Iris pigment epithelial cell (primary cell): ENCODE measurements at places on chromosomes 1 and 21.
A peak's percentile ranks its signal among the peaks of the same experiment; 100 is the strongest.

DNA sequence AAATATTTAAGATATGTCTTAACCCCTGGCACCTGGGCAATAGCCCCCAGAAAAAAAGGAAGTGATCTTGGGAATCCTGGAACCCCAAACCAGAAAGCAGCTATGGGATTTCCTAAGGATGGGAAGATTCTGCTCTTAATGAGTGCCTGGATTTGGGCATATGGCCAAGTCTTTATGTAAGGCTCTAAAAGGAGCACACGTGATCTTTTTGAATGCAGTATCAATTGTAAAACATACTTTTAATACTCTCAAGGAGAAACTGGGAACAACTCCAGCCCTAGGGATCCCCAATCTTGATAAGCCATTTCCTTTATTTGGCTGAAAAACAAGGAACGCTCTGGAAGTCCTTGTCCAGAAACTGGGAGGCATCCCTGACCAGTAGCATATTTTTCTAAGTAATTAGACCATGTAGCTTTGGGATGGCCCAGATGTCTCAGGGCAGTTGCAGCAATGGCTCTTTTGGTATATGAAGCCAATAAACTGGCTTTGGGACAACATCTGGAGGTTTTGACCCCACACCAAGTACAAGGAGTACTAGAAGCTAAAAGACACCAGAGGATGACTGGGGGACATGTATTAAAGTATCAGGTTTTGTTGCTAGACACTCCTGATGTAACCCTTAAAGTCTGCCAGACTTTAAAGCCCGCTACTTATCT is 80.9 kb upstream of the KIAA0040 start:
- DNase-seq = no peak

DNA sequence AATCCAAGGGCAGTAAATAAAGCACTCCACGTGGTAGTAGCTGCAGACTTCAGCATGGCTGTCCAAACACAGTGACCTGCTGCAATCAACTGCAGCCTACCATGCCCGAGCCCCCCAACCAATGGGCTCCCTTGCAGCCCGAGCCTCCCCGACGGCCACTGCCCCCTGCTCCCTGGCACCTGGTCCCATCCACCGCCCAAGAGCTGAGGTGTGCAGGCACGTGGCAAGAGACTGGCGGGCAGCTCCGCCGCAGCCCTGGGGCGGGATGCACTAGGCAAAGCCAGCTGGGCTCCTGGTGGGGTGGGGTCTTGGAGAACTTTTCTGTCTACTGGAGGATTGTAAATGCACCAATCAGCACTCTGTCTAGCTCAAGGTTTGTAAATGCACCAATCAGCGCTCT is 57.6 kb upstream of the RGS2 start:
- no peak for DNase-seq

DNA sequence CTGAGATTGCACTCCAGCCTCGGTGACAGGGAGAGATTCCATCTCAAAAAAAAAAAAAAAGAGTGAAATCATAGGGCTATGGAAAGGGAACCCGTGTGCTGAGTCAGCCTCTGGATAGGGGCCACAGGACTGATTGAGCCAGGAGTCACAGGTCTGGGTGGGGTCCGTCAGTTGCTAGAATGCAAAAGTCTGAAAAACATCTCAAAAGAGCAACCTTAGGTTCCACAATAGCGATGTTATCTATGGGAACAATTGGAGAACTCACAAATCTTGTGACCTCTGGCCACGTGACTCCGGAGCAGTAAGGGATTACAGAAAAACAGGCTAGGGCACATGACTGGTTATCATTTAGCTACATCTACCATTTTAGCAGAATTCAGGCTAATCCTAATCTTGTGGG is 32.8 kb upstream of the GREM2 start:
- no peak for DNase-seq

GRCh38 chr21:34743831-34744230 is 75.0 kb downstream of the CLIC6 start:
- peak; percentile 59 for DNase-seq

DNA sequence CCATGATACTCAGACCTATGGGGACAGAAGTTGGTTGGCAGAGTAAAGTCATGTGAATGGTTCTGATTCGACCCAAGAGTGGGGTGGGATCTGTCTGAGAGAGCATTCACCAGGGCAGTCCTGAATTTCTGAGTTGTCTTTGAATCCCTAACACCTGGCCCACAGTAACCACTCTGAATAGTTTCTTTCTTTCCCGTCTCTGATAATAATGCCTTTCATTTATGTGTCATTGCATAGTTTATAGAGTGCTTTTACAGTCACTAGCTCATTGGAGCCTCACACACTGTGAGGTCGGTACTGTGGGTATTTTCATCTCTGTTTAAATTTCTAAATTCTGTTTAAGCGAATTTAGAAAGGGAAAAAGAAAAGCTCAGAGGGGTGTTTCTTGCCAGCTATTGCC is 147.1 kb downstream of the C1orf21 start:
- DNase-seq = no peak

DNA sequence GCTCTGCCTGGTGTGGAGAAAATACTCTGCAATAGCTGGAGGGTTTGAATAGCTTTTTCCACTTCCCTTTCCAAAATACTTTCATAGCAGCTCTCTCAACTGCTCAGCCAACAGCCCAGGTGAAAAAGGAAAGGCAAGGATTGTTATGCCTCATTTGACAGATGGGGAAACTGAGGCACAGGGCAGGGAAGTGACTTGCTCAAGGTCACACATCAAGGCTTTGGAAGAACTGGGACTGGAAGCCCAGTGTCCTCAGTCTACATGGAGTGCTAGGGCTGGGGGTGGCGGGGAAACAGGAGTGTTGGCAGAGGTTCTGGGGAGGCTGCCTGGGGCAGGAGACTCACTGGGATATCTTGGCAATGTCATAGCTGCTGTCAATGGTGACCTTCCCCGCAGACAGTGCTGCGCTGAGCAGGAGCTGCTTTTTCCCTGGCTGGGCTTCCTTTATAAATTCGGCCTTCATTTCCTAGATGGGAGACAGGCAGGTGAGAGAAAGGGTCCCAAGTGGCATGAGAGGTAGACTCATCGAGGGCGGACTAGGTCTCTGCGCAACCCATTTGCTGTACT is 4.0 kb downstream of the CHI3L1 start:
- no peak for DNase-seq

DNA sequence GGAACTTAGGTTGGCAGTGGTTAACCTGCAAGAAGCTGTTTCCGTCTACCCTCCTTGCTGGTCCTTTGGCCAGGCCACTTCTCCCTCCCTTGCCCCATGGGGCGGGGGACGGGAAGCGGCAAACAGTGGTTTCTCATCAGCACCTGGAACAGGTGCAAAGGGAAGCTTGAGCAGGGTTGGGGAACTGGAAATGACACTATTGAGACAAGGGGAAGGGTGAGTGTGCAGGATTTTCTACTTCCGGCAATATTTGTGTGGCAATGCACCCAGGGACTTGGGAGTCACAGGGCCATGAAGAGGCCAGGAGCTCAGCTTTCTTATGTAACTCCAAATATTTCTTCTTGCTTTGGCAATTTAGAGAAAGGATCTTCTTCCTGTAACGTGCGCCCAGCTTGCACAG is 29.0 kb upstream of the SARS1 start:
- no peak for DNase-seq

DNA sequence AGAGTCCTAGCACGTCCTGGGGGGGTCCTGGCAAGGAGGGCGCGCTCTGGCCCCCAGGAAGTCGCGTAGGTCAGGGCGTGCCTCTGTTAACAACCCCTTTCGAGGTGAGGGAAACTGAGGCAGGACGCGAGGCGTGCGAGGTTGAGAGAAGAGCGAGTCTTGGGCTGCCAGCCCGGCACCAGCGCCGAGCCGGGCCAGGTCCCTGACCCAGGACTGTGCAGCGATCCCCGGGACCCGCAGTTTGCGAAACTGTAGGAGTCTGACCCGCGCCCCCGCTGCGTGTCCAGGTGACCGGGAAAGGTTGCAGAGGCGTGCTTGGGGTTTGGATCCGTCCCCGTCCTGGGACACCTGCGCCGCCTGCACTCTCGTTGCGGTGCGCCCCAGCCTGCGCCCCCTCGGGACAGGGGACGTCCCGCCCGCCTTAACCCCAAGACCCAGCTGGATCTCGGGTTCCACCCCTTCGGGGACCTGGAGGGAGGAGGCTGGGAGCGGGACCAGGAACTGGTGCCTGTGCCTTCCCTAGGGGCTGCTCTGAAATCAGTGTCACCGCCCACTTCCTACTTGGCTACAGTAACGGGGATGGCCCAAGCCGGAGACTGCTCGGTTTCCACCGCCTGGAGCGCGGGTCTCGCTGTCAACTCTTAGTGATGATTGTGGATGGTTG is 493 bp downstream of the DISC1 start:
- DNase-seq = peak; percentile 37

DNA sequence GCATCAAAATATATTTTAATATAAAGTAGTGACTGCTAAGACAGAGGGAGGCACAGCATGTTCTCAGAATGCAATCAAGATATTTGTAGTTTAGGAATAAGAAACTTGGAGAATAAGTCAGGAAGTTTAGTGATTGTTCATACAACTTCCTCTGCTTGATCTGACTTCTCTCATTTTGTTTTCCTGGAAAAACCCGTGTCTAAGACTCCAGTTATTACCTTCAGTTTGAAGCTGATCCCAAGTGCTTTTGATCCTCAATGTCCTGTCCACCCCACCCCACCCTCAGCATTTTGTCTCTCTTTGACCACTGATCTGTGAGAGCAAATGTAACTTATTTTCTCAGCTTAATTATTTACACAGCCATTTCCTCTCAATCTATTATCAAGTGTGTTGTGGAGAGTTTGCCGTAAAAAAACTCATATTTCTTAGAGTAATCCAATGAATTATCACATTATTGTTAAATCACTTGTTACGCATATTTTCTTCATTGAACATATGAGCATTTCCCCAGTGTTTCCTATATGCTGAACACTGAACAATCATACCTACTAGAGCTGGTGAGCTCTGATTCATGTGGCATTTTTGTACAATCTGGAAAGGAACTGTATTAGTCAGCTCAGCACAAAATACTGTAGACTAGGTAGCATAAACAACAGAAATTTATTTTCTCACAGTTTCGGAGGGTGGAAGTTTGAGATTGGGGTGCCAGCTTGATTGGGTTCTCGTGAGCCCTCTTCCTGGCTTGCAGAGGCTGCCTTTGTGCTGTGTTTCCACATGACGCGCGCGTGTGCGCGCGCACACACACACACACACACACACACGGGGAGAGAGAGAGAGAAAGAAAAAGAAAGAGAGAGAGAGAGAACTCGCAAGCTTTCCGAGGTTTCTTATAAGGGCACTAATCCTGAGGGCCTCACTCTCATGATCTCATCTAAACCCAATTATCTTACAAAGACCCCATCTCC is 65.5 kb upstream of the DPYD start:
- peak; percentile 56 for DNase-seq

DNA sequence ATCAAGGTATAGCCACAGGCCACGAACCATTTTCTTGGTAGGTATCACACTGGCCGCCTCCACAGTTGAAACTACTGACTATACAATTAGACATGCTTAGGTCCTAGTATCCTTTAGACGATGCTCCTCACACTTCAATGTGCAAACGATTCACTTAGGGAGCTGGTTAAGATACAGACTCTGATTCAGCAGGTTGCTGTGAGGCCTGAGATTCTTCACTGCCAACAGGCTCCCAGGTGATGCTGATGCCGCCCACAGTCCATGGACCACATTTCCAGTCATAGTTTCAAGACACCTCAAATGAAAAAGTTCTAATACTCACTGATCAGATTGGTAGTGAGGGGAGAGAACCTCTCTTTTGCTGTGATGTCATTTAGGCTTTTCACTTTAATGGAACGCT is 6.8 kb downstream of the ATP5PO start:
- no peak for DNase-seq

DNA sequence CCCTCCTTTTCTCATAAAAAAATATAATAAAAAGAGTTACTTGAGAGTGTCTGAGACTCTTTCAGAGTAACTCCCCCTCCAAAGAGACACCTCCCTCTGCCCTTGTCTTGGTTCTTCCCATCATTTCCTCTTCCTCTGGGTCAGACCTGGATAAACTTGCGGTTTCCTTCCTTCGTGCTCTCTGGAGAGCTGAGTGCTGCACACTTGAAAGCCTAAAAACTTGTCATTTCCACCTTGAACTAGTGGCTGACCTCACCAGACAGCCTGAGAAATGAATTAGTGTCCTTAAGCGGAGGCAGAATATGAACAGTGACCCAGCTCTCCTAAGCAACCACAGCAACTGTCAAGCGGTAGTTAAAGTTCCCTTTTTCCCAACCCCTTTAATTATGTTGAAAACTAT is 88.4 kb upstream of the PROX1 start:
- DNase-seq = no peak

GRCh38 chr1:109472779-109473178 is 6.4 kb downstream of the SYPL2 start:
- DNase-seq = no peak

DNA sequence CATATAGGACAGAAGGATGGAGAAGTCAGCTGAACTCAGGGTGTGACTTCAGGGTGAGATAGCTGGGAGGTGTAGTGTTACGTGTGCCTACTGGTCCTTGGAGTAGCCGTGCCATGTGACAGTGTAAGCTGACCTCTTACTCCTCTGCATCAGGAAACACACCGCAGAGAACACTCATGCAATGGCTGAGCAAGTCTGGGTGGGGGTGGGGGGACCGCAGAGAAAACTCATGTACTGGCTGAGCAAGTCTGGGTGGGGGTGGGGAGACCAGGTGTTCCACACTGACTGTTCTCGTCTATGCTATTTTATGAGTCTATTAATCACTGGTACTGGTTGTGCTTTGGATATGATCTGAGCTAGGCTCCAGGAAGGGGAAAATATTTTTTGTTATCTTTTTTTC is 233.1 kb downstream of the PAPPA2 start:
- DNase-seq = peak; percentile 42

GRCh38 chr1:224623743-224624333 is 7.7 kb downstream of the CNIH3 start:
- DNase-seq = peak; percentile 93

DNA sequence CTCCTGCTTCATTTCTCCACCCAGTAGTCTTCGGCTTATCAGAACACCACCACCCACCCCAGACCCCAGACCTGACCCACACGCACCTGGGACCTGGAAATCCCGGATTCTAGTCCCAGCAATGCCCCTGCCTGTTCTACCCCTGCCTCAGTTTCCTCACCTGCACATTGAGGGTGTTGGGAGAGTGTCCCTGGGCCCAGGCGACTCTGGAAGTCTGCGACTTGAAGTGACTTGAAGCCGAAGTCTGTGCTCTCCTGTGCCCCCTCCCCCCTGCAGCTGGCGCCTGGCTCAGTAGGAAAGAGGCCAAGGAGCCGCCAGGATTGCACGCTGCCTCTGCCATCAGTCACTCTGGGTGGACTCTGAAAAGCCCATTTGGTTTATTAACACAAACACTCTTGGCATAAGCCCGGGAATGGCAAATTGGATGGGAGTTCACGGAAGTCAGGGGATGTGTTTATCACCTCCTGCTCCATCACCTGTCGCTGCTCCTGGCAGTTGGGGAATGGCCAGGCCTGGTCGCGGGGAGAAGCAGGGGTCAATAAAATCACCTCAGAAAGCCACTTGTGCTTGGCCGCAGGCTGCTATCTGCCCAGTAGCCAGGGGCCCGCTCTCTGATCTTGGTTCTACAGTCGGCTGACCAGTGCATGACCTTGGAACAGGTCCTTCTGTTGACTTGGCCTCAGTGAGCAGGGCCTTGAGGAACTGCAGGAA is 132.7 kb downstream of the ACTL8 start:
- DNase-seq = no peak

GRCh38 chr1:216793303-216793702 is 70.1 kb upstream of the ESRRG start:
- no peak for DNase-seq
